ENCODE measurements at places on chromosomes 2 and 18.

DNA sequence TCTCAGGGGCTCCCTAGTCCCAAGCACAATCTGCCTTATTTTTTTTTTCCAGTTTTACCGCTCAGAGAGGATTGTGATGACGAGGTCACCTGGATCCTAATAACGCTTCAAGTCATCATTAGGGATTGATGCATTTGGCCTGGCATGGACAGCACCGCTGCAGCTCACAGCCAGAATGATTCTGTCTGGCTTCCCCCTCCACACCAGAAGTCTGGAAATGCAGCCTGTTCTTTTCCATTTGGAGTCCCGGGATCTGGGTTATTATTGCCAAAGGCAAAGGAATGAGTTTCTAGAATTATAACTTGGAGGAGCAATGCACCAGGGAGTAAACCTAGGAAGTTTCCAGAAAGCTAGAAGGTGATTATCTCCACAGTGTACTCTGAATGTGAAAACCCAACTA lies 81.1 kb upstream of the TAF1B start:
- no peaks in the 10 kb centered on the region for H3K36me3 ChIP-seq
- H3K4me1 ChIP-seq: peaks cover 27% of the 10 kb centered on the region
- H3K27ac ChIP-seq: no peak overlapping the region

GRCh38 chr18:23499291-23499781 lies 4.0 kb upstream of the RMC1 start:
- H3K4me3 ChIP-seq: peak overlapping the region; percentile 21
- no peaks in the 10 kb centered on the region for H3K27me3 ChIP-seq
- H3K27ac ChIP-seq: peak overlapping the region; percentile 61
- ATAC-seq: no peak

- no peak overlapping the region for H3K4me3 ChIP-seq
- H3K27ac ChIP-seq: no peak overlapping the region
- peaks cover 39% of the 10 kb centered on the region for H3K36me3 ChIP-seq
- H3K27me3 ChIP-seq: no peaks in the 10 kb centered on the region
- H3K4me1 ChIP-seq: peaks cover 58% of the 10 kb centered on the region
Measured at GRCh38 chr2:119803101-119803500, 43.4 kb downstream of the PTPN4 start.

GRCh38 chr2:33859176-33859575 lies 260.1 kb upstream of the FAM98A start:
- no peak overlapping the region for H3K4me3 ChIP-seq
- H3K27me3 ChIP-seq: no peaks in the 10 kb centered on the region
- H3K36me3 ChIP-seq: no peaks in the 10 kb centered on the region
- no peak for ATAC-seq
- no peak overlapping the region for H3K27ac ChIP-seq
- H3K4me1 ChIP-seq: no peaks in the 10 kb centered on the region

- no peak overlapping the region for H3K27ac ChIP-seq
- H3K4me3 ChIP-seq: no peak overlapping the region
- H3K36me3 ChIP-seq: no peaks in the 10 kb centered on the region
- ATAC-seq: no peak
- H3K27me3 ChIP-seq: no peaks in the 10 kb centered on the region
- H3K4me1 ChIP-seq: peaks cover 11% of the 10 kb centered on the region
Measured at GRCh38 chr18:58856881-58857280, 7.8 kb upstream of the ZNF532 start.

DNA sequence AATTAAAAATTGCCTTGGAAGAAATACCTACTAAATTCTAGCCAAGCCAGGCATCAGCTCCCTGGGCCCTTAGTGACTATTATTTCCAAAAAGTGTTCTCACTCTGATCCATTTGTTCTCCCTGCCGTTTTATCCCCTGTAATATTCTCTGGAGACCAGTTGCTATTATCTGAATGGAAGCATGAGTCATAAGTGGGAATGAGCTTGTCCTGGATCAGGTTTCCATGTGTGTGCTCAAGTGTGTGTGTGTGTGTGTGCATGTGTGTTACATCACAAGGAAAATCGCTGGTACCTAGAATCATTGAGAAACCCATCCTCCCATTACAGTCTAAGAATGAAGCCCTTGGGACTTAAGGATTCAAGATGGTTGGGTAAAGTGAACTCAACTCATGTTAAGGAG lies 130.3 kb upstream of the CXCR4 start:
- H3K27ac ChIP-seq: peak overlapping the region; percentile 82
- no peaks in the 10 kb centered on the region for H3K36me3 ChIP-seq
- no peak for ATAC-seq
- H3K4me3 ChIP-seq: no peak overlapping the region
- peaks cover 74% of the 10 kb centered on the region for H3K4me1 ChIP-seq

DNA sequence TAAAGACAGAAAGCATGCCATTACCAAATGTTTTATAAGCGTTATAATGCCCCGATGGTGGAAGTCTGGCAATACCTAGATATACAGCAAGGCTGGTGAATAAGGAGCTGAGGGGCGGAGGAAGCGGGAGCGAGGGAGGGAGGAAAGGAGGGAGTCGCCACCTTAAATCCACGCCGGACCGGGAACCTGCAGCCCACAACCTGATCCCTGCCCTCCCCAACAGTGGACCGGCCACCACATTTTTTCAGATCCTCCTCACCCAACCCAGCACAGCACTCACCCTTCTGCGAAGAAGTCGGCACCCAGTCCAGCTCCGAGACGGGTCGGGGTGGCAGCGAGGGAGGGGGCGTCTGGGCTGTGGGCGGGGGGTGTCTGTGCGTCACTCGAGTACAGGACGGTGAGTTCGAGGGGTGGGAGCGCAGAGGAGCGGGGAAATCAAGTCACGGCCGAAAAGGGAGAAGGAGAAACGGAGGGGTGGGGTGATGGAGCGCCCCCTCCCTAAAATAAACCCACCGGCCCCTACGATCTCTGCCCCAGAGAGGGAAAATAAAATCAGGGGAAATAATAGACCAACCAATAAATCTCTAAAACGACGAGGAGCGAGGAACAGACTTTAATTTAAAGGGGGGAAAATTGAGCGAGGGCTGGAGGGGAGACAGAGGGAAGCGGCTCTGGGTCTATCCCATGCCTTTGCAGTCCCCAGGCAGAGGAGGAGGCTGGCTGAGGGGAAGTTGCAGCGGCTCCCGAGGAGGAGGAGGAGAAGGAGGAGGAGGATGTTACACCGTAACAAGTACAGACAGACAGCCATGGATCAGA lies 96.5 kb upstream of the SERTAD2 start:
- H3K36me3 ChIP-seq: no peaks in the 10 kb centered on the region
- H3K27me3 ChIP-seq: no peaks in the 10 kb centered on the region
- peaks cover 23% of the 10 kb centered on the region for H3K4me1 ChIP-seq
- peak overlapping the region; percentile 97 for H3K4me3 ChIP-seq
- peak overlapping the region; percentile 94 for H3K27ac ChIP-seq

- ATAC-seq: no peak
- H3K4me1 ChIP-seq: no peaks in the 10 kb centered on the region
- H3K4me3 ChIP-seq: no peak overlapping the region
- H3K27ac ChIP-seq: no peak overlapping the region
- no peaks in the 10 kb centered on the region for H3K36me3 ChIP-seq
- no peaks in the 10 kb centered on the region for H3K27me3 ChIP-seq
Measured at GRCh38 chr2:66984864-66985263, 412.3 kb upstream of the ETAA1 start.

DNA sequence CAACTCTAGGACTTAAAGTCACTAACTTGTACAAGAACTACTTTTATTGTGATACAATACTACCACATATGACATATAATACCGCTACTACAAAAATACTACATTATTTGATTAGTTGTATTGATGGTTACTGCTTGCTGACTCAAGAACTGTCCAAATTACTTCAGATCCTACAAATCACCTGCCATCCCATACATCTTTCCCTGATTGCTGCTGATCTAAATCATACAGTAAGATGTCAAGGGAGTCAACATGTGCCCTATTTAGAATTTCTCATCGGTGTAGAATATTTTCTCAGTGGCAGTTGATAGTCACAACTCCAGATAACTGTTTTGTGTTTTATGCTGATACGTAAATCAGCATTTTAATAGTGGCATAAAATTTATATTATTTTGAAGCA lies 161.0 kb upstream of the DSEL start:
- no peaks in the 10 kb centered on the region for H3K4me1 ChIP-seq
- no peak for ATAC-seq
- H3K4me3 ChIP-seq: no peak overlapping the region
